Fibroblast of skin of scalp (primary cell): ENCODE measurements at places on chromosomes 16 and 17.

- no peak for DNase-seq
Observed at GRCh38 chr16:87671221-87671620, 68.9 kb downstream of the JPH3 start.

DNA sequence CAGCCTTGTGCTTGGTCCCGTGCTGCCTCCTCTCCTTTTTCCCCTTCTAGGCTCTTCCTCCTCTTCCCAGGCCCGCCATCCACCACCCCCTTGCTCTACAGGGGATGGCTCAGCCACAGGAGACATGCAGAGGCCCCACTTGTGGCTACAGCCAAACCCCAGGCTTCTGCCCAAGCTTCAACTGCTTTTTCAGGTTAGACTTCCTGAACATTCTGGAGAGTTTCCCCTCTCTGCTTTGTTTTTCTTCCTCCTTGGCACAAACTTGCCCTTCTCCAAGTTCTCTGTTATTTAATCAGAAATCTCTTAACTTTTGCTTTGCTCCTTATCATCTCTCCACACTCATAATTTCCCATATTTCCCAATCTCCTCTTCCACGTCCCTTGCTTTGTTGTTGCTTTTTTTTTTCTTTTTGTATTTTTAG lies 18.3 kb upstream of the HAS3 start:
- no peak for DNase-seq

- no peak for DNase-seq
Observed at GRCh38 chr17:58311429-58311894, 17.1 kb downstream of the TSPOAP1 start.

- no peak for DNase-seq
Observed at GRCh38 chr16:4940719-4941118, 3.8 kb upstream of the PPL start.

- DNase-seq: no peak
Observed at GRCh38 chr17:50618941-50619340, 15.7 kb upstream of the ABCC3 start.

DNA sequence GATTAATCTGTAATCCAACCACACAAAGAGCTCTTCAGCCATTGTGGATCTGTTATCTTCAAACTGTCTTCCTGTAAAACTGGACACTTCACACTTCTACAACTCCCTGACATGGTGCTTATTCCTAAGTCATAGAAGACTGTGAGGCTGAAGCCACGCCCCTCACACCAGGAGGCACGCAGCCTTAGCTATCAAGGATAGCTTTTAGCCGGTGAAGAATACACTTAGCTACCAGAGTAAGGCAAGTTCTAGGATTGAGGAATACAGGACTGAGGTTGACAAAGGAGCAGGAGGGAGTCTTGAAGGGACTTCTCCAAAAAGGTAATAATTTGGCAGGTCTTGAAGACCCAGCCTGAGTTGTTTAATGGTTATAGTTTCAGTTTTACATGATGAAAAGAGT lies 79.8 kb upstream of the GAS7 start:
- no peak for DNase-seq

- no peak for DNase-seq
Observed at GRCh38 chr16:71515026-71515425, 11.2 kb upstream of the CHST4 start.

- DNase-seq: no peak
Observed at GRCh38 chr16:1134776-1135458, 18.0 kb upstream of the CACNA1H start.

DNA sequence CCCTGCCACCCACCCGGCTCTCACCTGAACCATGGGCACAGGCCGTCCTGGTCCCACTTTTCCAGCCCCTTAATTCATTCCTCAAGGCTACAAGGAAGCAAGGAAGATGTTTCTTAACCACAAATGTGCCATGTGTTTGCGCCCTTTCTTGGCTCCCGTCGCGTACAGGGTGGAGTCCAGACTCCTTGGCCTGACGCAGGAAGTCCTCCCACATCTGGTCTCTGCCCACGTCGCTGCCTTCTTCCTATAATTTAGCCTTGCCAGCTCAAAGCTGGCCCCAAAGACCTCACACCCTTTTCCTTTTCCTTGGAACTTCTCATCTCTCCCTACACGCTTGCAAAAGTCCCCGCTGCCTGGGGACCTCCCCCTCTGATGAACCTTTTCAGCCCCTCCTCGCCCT lies 38.8 kb upstream of the BHLHA9 start:
- DNase-seq: no peak

- no peak for DNase-seq
Observed at GRCh38 chr16:69863401-69864281, 87.5 kb upstream of the CLEC18A start.

- DNase-seq: no peak
Observed at GRCh38 chr17:47708312-47708863, 14.4 kb downstream of the TBKBP1 start.

DNA sequence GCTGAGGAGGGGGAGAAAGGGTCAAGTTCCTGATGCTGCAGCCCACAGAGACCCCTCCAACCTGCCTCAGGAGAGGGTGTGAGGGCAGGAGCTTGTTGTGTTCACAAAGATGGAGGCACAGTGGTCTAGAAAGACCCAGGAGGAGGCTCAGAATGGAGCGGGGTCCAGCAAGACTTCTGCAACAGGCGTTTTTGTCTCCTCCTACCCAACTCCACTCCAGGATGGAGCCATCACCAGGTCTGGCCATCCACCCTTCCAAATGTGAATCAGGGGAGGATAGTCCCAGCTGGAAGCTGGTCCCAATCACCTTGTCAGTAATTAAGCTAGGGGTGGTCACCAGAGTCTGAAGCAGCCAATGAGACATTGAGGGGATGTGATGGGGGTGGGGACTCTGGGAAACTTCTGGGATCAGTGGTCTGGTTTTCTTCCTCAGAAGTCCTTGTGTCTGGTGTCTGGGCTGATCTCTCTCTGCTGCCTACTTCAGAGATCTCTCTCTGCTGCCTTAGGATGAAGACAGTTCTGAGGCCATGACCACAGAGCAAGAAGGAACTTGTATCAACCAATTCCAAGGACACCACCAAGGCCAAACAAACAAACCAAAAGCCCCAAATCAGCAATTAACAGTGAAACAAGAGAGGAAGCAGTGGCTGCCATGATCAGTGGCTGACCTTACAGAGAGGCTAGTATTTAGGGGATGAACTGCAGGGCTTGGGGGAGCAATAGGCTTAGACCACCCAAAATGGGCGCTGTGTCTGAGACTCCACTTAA lies 14.5 kb downstream of the CD300LB start:
- DNase-seq: no peak

DNA sequence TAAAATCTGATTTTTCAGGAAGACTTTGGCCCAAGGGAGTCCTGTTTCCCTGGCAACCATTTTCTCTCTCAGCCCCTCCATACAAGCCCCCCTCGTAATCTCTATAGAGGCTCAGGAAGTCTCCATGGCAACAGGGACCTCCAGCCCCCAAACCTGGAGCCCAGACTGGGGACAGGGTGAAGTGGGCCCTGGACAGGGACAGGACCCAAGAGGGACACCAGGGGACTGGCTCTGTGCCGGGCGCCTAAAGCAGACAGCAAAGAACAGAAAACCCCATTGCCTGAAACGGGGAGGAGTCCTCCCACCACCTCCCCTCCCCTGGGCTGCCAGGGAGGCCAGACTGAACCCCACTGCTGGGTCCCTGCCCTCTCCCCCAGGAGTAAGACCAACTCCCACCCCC lies 40.6 kb downstream of the CPNE2 start:
- DNase-seq: no peak

DNA sequence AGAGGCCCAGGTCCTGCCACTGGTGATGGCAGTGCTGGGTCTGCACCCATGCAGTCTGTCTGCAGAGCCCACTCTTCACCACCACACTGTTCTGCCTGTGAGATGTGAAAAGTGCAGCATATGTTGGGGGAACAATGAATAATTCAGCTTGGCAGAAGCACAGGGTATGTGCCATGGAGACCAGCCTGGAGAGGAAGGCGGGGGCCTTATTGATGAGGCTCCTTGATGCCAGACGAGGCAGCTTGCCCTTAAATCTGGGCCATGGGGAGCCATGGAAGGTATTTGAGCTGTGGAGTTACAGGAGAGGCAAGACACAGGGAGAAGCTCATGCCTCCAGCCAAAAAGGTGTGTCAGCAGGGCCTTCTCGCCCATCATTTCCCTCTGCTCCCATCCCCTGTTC lies 124.7 kb downstream of the C16orf78 start:
- DNase-seq: no peak

DNA sequence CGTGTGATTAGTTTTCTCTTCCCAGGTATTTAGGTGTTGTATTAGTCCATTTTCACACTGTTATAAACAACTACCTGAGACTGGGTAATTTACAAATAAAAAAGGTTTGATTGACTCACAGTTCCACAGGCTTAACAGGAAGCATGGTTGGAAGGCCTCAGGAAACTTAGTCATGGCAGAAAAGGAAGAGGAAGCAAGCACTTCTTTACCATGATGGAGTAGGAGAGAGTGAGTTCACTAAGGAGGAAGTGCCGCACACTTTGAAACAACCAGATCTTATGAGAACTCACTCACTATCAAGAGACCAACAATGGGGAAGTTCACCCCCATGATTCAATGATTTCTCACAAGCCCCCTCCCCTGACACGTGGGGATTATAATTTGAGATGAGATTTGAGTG lies 1343.7 kb upstream of the GOT2 start:
- no peak for DNase-seq

GRCh38 chr17:75428543-75429469 lies 23.3 kb upstream of the GRB2 start:
- DNase-seq: peak; percentile 80

GRCh38 chr16:73147958-73148357 lies 100.0 kb upstream of the ZFHX3 start:
- no peak for DNase-seq

GRCh38 chr17:44487170-44487569 lies 16.0 kb downstream of the GPATCH8 start:
- no peak for DNase-seq

DNA sequence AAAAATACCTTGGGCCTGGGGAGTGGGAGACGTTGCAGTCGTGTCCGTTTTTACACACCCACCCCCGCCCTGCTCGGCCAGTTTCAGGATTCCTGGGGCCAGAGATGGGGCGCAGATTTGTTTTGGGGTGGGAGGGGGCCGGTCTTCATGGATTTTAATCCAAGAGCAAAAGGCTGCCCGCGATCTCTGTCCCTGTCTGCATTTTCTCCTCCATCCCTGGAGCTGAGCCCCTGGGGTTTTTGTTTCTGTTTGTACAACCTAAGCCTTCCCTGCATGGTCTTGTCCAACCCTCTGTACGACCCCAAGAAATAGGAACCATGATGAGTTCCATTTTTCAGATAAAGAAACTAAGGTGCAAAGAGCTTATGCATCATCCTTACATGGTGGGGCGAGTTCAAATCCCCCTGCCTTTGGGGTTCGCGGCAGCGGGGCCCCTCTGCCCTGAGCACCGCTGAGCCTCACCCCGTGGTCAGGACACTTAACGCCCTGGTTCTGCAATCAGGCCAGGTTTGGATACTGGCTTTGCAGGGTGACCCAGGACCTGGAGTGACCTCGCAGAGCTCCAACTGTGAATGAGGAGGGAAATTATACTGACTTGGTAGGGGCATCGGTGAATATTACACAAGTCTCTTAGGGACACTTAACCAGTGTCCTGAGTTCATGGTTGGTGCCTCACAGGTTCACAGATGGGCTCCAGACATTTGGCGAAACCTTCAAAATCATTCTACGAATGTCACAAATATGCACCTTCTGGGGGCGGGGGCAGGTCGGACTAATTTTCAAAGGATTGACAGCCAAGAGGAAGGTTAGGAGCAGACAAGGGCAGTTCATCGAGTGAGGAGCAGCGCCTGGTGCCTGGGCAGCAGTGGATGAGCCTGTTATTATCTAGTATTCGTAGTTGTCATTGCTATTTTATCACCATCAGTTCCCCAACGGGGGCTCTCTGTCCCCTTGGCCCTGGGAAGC lies 4.1 kb upstream of the FOXF1 start:
- DNase-seq: no peak

DNA sequence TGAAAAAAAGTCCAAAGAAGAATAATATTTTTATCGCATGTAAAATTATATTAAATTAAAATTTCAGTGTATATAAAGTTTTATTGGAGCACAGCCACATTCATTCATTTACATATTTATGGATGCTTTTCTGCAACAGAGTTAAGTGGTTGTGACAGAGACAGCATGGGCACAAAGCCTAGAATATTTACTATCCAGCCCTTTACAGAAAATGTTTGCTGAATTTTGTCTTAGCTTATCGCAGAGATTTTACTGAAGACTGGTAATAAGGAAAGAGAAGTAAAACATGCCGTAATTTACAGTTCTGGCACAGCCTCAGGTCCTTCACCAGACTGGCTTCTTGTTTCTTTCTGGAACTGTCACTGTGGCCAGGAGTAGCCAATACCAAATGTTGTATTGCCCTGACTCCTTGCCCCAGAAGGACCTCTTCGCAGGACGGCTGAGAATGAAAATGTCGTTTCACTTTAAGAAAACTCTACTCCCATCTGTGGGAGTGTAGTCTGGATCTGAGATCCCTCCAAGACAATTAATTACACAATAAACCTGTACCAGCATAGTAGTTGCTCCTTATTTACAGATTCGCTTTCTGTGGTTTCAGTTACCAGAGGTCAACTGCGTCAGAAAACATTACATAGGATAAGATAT lies 94.9 kb upstream of the GOT2 start:
- DNase-seq: no peak

GRCh38 chr16:73951481-73951880 lies 345.1 kb upstream of the PSMD7 start:
- peak; percentile 74 for DNase-seq

DNA sequence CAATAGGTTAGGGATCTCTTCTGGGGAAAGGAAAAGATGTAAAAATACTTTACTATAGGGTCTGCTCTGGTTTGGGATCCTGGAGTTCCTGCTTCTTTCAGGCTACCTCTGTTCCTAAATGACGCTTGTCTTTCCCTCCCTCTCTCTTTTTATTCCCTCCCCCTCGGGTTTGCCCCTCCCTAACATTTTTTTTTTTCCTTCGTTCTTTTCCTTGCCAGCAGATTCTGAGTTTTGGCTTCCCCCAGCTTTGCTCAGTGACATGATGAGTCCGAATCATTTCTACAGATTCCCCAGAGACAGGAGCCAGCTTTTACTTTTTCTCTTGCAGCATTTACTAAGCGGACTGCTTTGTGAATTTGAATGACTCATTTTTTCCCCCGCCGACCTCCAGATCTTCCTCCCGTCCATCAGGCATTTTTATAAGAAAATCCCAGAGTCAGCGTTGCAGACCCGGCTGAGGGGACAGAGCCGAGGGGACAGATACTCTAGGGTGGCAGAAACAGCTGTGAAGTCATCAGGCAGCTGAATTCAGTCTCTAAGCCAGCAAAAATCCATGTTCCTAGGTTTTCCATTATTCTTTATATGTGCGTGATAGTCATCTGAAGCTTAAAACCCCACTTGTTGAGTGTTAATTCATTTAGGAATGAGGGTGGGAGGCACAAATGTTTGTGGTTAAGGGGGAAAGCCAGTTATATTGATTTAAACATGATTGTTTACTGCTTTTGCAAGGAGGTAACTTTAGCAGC lies at the start of gene TMEM100:
Gene TMEM100 (minus strand): TSS at position 123 of the 746 bp plus-strand sequence. CDS start 1,794 bp downstream, outside the sequence.
- DNase-seq: peak; percentile 96

DNA sequence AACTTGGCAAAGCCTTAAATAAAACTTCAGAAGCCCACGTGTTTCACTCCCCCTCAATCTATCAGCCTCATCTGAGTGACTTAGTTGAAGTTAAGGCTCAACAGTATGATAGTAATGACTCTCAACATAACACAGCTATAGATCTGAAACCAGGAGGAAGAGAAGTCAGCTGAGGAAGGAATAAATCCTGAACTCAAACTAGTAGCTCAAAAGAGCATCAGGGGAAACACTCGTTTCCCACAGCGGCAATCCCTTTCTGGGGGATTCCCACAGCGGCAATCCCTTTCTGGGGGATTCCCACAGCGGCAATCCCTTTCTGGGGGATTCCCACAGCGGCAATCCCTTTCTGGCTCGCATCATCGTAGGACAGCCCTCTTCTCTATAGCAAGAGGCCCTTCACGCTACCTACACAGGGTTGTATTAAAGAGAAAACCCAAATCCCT lies 56.8 kb downstream of the ZZEF1 start:
- no peak for DNase-seq
